NCI-H2171 treated with DMSO at 0.1 percent for 48 hours (cell line): ENCODE measurements at places on chromosomes 6 and 20.

- no peak for DNase-seq
These were observed 152.0 kb downstream of the PAK5 start for GRCh38 chr20:9686866-9687265.

DNA sequence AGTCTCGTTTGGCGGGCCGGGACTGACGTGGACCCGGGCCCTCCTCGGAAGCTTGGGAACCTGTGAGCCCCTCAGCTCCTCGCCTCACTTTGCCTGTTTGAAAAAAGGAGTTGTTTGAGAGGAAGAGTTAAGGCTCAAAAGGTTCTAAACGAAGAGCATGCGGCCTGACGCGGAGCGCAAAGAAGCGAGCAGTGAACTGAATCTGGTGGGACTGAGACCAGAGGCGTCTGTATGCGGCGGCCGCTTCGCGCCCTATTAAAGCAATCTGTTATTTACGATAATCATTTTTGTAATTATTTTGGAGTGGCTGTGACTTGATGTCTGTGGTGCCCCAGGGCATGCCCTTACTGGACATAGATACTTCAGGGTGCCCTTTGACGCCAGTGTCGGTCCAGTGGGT, 3.3 kb upstream of the TFAP2C start:
- no peak for DNase-seq

DNA sequence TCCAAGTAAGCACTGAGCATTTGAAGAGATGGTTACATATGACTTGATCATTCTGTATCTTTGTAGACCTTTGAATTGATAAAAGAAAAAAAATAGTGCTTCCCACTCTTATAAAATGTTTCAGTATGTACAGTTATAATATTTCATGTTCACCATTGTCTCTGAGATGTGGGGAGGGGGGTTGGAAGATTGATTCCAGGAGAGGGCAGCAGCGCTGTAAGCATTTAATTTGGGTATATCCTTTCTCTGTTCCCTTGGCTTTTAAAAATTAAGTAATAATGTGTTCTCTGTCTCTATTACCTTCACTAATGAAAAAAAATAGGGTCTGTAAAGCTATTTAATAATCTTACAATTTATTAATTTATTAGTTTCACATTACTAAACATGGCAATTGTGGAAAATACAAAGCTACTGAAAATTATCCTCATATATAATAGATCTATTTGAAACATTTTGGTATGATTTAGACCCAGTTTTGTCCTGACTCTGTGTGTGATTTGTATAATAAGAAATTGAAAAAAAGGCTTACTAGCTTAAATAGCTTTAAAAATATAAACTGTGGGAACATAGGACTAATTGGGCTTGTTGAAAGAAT, 341.2 kb downstream of the CDKAL1 start:
- DNase-seq, result peak; percentile 71

- peak; percentile 38 for DNase-seq
These were observed 584 bp downstream of the KIF13A start for GRCh38 chr6:17986656-17987446.

GRCh38 chr6:148530394-148530953, 187.8 kb downstream of the SASH1 start:
- no peak for DNase-seq

- DNase-seq, result no peak
These were observed 121.6 kb downstream of the MEI4 start for GRCh38 chr6:77774457-77774856.

DNA sequence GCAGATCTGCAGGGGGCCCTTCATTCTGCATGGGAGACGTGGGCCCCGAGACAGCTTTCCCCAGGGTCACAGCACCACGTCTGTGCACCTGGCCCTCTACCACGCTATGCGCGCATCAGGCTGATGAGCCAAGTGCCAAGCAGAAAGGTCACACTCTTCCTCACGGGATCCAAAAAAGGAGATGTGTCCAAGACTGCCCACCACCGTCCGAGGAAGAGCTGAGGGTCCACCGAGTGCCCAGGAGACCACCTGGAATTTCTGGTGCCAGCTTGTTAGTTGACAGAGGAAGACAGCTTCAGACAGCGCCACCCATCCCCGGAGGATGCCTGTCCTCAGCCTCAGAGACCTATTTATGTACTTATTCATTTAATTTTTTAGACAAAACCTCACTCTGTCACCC, 77.6 kb upstream of the QKI start:
- no peak for DNase-seq

GRCh38 chr6:20812776-20813175, 278.5 kb downstream of the CDKAL1 start:
- no peak for DNase-seq

GRCh38 chr20:56949318-56949717, 317.1 kb downstream of the BMP7 start:
- no peak for DNase-seq

DNA sequence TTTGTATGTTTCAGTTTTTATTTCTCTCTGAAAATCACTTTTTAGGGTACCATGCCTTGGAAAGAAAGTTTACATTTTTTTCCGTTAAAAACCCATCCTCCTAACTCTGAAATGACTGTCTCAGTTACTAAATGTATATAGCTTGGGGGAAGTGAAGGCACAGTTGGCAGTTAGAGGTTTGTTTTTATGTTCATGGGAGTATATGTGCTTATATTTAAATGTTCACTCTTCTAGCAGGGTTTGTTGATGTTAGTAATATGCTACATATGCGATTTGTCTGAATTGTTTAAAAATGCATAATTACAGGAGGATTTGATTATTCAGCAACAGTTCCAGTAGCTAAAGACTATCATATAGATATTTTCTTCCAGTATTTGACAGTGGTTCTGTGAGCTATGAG, 31.1 kb downstream of the CDKAL1 start:
- DNase-seq, result peak; percentile 51

DNA sequence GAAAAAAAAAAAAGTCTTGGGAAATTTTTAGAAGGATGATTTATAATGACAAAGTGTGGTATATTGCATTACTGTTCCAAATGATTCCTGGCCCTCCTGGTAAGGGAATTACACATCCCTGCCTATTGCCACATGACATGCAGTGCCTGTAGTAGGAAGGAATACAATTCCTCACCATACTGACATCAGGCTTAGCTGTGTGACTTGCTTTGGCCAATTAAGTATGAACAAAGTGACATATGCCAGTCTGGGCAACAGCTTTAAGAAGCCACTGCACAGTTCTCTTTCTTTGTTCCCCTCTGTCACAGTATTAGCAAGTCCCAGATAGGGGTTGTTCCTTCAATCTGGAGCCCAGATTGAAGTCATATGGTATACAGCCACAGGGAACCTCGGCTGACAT, 100.5 kb downstream of the KIF13A start:
- DNase-seq, result peak; percentile 97

- no peak for DNase-seq
These were observed 18.0 kb upstream of the UBE2V1 start for GRCh38 chr20:50130995-50131394.

GRCh38 chr20:5171064-5171789, 44.4 kb downstream of the CDS2 start:
- peak; percentile 62 for DNase-seq

GRCh38 chr6:33198159-33198852, 2.2 kb downstream of the RXRB start:
- no peak for DNase-seq

GRCh38 chr6:168299541-168300511, 19.8 kb downstream of the DACT2 start:
- no peak for DNase-seq

DNA sequence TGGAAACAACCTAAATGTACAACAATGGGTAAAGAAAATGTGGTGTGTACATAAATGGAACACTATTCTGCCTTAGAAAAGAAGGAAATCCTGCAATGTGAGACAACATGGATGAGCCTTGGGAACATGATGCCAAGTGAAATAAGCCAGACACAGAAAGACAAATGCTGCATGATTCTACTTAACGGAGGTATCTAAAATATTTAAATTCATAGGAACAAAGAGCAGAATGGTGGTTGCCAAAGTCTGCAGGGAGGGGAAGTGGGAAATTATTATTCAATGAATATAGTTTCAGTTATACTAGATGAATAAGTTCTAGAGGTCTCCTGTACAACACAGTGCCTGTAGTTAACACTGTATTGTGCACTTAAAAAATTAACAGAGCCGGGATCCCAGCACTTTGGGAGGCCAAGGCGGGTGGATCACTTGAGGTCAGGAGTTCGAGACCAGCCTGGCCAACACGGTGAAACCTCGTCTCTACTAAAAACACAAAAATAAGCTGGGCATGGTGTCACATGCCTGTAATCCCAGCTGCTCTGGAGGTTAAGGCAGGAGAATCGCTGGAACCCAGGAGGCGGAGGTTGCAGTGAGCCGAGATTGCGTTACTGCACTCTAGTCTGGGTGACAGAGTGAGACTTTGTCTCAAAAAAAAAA, 71.4 kb upstream of the SNX9 start:
- no peak for DNase-seq

GRCh38 chr20:19690462-19690861, 67.6 kb upstream of the RIN2 start:
- no peak for DNase-seq

DNA sequence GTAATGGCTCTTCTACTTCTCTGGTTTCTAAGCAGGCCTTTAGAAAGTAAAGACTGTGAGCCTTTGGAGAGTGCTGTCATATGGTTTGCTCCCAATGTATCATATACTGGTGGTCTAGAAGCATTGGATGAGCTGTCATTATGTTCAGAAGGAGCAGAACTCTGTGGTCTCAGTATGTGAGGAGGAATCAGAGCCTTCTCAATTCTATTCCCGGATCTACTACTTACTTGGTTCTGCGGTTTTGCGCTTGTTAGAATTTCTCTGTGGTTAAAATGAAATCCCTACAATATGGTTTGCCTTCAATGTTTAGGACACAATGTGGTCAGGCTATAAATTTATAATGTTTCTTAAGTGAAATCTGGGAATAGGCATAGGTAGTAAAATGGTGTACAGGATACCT, 64.6 kb downstream of the RWDD2A start:
- no peak for DNase-seq

- no peak for DNase-seq
These were observed 174.2 kb downstream of the TSHZ2 start for GRCh38 chr20:53146201-53146891.

DNA sequence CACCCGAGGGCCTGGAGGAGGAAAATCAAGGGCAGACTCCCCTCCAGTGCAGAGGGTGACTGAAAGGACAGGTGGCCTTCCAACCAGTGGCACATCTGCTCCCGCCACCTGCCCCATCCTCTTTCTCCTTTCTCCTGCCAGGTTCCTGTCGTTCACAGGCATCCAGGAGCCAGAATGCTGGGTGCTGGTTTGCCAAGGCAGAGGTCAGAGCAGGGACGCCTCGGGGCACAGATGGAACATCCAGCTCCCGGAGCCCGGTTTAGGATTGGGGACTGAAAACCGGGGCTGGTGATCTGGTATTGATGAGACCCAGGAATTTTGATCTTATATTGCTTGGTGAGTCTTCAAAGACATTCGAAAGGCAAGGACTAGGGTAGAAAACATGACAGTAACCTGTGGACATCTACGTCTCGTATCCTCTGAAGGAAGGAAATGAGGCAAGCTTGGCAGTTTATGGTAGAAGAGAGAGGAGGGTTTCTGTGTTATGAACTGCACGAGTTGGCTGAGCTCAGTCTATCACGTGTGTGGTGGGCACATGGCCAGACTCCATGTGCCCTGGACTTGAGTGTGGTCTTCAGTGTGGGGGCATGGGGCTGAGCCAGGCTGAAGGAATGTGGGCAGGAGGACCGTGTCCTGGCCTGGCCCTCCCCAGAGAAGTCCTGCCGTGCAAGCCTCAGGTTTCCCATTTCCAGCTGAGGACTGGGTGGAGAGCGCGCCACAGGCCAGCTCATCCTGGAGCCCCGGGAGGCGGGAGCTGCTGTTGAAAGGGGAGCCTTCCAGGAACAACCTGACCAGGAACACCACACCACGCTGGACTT, 74.2 kb downstream of the IRF4 start:
- DNase-seq, result peak; percentile 40

DNA sequence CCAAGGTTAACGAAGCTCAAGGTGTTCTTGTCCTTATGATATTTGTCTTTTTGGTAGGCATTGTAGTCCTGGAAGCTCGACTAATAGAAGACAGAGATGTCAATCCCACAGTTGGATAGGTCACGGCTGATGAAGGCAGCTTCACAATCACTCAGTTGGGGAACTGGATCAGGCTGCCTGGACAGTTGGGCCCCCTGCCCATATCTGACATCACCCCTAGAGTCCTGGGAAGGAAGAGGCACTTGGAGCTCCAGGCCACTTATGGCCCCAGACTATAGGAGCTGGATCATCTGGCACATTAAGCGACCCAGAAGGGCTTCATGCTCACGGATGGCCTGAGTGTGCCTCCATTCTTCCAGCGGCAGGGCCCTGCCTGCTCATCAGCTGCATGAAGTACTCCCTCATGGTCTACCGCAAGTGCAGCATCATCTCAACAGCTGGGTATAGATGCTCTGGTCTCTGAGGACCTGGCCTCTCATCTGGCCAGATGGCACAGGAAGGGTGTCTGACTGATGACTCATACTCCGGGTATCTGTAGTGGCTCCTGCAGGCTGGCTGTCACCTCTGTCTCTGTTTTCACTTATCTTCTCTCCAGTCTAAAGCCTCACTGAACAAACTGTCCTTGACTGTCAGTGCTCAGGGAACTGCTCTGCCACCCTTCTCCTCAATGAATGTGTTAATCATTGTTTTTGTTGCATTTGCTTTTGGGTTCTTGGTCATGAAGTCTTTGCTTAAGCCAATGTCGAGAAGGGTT, 29.2 kb upstream of the SSR1 start:
- peak; percentile 84 for DNase-seq

DNA sequence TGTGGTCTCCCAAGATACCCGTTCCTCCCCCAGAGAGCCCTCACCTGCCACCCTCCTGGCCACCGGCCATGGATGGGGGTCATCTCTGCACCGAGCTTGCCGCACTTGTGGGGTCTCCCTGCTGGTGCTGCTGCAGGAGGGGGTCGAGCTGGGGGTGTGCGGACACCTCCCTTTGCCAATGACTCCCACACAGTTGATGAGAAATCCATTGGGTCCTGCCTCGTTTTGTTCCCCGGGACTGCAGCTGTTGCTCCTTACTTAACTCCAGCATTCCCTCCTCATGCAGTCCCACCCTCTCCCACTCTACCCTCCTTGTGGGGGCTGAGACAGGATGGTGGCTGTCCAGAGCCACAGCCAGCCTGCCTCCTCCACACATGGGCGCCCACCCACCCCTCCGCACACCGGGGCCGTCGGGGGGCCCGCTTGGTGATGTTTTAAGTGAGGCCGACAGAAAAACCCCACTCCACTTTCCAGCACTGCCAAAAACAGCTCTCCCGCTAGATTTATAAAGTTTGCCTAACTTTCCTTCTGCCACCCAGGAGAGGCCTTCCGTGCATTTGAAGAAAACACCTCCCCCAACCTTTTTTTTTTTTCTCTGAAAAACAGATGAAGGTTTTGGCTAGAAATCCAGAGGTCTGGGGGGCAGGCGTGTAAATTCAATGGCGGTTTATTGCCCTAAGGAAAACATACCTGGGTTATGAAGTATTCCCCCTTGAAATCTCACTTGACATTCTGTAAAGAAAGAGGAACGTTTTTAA, 53.5 kb upstream of the APCDD1L start:
- no peak for DNase-seq

GRCh38 chr6:5174244-5174643, 86.5 kb downstream of the LYRM4 start:
- DNase-seq, result peak; percentile 42
